ENCODE measurements at places on chromosomes 6 and 20. TPM values are rescaled to one million over a fixed set of nuclear protein-coding genes. Genes with fewer than 3 reads are reported as not detected.

The ZNF334 gene
- 0.10 TPM for polyA plus RNA-seq

The SLC22A2 gene
- not detected for polyA plus RNA-seq

The PLCB1 gene
- 2.5 TPM for polyA plus RNA-seq

DNA sequence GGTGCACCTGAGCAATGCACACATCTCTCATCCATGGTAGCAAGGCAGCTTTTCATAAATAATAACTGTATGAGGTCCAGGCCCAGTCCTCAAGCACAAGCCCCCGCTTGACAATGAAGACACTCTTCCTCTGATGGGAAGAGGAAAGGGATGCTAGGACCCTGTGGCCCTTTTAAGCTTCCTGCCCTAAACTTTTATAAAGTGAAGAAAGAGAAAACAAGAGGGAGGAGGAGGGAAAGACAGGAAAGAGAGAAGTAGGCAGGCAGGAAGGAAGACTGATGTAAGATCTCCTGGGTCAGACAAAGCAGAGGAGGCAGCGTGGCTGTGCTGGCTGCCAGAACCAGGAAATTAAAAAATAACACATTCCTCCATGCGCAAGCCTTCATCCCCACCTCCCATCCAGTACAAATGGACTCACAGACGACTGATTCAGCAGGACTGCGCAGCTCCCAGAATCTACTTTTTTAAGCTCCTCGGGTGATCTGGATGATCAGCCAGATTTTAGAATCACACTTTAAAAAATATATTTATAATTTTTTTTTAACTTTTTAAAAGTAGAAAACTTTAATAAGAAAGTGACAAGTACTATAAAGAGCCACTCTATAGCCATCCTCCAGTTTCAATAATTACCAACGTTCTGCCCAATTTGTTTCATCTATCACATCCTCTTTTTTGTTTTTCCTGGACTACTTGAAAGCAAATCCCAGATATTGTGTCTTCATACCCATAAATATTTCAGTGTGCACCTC is 16.5 kb downstream of the TNFAIP3 start:
- DNase-seq: no peak

GRCh38 chr20:19328676-19329075 is 116.2 kb downstream of the SLC24A3 start:
- no peak for DNase-seq

The ARFGEF3 gene
- 0.22 TPM for polyA plus RNA-seq

The BPI gene
- 0.06 TPM for polyA plus RNA-seq

DNA sequence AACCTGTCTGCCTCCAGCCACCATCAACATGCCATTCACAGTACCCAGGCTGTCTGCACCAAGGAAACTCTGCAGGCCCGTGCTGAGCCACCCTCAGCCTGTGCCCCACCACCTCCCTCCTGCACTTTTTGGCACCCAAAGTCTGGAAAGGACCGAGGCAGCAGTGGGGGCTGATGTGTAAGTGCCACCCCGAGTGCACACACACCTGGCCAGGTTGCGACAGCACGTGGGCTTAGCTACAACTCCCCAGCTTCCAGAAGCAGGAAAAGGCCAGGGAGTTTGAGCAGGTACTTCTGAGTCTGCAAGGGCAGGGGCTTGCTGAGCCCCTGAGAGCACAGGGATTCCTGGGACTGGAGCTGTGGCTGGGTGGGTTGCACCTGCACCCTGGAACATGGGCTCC is 303.3 kb upstream of the OPRM1 start:
- DNase-seq: no peak

DNA sequence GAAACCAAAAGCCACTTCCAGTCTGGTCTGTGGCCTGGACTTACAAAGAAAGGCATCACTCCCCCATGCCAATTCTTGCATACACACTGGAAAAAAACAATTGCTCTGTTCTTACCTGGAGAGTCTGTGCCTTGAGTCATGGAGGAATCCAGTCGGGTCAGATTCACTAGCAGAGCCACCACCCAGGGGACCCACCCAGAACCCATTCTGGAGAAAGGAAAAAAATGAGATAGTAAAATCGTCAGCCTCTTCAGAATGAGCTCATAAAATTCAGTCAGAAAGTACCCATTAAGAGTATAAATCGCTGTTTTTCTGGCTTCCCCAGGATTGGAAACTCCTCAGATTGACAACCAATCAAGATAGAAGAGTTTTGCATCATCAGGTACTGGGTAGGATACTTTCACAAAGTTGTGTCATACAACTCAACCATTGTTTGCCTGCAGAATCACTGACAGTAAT is at the start of gene HLA-DOB:
Gene HLA-DOB, minus strand, starts transcription at position 257 of the 459 bp plus-strand sequence. Its CDS starts 51 bp downstream, at position 206.
- no peak for DNase-seq

- no peak for DNase-seq
These were observed 35.4 kb upstream of the PBOV1 start for GRCh38 chr6:138253731-138254130.

The SGK1 gene
- polyA plus RNA-seq: 34.4 TPM

The APOM gene
- 1.8 TPM for polyA plus RNA-seq
